ENCODE measurements at places on chromosomes 12 and 14.

- no peak for DNase-seq
Measured at GRCh38 chr12:59700153-59700450, 104.3 kb downstream of the SLC16A7 start.

GRCh38 chr12:105231396-105231795 is 4.6 kb downstream of the APPL2 start:
- no peak for DNase-seq

- no peak for DNase-seq
Measured at GRCh38 chr14:59698793-59699192, 122.2 kb upstream of the CCDC175 start.

DNA sequence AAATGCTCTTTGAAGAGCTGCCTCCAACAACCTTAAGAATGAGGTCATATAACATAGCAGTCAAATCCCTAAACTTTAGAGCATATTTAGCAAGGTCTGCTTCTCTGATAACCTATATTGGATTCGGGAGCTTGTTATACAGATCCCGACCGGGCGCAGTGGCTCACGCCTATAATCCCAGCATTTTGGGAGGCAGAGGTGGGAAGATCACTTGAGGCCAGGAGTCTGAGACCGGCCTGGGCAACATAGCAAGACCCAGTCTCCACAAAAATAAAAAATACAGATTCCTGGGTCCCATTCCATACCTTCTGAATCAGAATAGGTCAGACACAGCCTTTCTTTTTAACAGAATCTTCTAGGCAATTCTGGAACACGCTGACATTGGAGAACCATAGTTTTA is 46.7 kb downstream of the SPRING1 start:
- DNase-seq = no peak

DNA sequence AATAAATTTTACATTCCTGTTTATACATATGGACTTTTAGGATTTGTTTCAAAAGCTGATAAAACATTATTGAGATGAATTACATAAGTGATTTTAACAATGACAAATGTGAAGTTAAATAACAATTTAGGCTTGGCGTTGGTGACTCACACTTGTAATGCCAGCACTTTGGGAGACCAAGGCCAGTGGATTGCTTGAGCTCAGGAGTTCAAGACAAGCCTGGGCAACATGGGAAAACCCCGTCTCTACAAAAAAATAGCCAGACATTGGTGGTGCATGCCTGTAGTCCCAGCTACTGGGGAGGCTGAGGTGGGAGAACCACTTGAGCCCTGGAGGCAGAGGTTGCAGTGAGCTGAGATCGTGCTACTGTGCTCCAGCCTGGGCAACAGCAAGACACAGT is 7.4 kb downstream of the ACOT2 start:
- DNase-seq = no peak

DNA sequence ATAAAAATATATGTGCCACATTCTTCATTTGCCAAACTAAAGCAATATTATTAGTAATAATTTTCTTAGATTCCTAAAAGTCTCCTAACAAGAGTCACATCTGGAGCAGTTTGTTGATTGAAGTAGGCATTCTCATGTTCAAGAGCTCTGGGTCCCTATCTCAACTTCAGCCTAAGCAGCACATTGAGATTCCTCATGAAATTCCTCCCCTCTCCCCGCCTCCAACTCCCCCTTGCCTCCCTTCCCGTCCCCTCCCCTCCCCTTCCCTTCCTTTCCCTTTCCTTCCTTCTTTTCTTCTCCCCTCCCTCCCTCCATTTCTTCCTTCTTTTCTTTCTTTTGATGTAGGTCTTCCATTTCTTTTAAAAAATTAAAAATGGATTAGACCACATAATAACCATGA is 48.7 kb upstream of the NAV3 start:
- DNase-seq = no peak

- peak; percentile 13 for DNase-seq
Measured at GRCh38 chr12:12384571-12385340, 27.9 kb downstream of the BORCS5 start.

GRCh38 chr14:88204221-88204620 is 118.8 kb downstream of the KCNK10 start:
- DNase-seq = no peak

GRCh38 chr14:96194657-96195431 is 9.8 kb upstream of the BDKRB2 start:
- no peak for DNase-seq

DNA sequence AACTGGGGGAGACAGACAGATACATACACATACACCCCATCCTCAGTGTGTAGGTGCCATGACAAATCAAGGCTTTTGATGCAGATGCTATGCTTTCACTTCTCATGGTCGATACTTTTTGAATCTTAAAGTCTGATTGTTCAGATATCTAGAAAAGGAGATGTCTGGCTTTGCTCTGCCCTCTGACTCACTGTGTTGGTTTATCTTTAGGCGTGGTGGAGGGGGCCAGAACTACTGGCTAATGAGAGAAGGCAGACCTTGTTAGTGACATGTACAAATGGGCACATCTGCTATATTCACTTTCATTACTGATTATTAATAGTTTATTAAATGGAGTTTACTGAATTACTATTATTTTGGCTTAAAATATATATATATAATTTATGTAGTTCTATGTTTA is 444.3 kb upstream of the RGS6 start:
- no peak for DNase-seq

GRCh38 chr12:8860165-8860961 is 37.9 kb downstream of the A2ML1 start:
- peak; percentile 37 for DNase-seq

GRCh38 chr12:56193025-56193578 is 3.8 kb upstream of the SMARCC2 start:
- peak; percentile 72 for DNase-seq

DNA sequence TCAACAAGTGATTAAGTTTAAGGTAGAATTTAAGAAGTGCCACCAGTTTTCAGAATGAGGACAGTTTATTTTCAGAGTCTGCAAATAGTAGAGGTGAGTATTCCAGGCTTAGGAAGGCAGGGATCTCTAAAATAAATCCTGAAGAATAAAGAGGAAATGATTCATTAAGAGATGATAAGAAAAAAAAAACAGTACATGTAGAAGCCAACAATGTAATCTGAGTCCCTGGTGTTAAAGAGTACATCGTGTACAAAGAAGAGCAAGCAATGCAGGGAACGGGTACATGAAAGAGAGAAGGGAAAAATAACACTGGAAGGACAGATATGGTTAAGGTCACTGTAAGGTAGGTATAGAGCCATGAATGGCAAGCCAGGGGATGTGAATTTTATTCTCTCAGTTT is 95.2 kb upstream of the FOXG1 start:
- no peak for DNase-seq

DNA sequence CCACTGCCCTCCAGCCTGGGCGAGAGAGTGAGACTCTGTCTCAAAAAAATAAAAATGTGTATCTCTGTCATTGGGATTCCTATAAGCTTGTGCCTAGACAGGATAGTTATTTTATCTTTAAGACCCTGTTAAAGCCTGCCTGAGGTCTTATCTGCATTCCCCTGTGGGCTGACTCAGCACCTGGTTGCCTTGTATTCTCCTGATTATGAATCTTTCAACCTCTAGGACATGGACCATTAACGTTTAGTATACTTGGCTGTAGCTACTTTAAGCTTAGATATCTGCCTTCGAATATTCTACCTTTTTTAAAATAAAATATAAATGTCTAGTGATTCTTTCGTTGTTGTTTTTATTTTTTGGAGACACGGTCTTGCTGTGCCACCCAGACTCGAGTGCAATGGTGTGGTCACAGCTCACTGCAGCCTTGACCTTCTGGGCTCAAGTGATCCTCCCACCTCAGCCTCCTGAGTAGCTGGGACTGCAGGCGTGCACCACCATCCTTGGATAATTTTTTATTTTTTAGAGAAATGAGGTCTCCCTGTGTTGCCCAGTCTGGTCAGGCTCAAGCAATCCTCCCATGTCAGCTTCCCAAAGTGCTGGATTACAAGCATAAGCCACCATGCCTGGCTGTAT is 41.3 kb downstream of the RESF1 start:
- peak; percentile 82 for DNase-seq

GRCh38 chr12:76018111-76018510 is 13.5 kb downstream of the PHLDA1 start:
- no peak for DNase-seq

- DNase-seq = no peak
Measured at GRCh38 chr14:38419579-38419978, 163.7 kb upstream of the CLEC14A start.

DNA sequence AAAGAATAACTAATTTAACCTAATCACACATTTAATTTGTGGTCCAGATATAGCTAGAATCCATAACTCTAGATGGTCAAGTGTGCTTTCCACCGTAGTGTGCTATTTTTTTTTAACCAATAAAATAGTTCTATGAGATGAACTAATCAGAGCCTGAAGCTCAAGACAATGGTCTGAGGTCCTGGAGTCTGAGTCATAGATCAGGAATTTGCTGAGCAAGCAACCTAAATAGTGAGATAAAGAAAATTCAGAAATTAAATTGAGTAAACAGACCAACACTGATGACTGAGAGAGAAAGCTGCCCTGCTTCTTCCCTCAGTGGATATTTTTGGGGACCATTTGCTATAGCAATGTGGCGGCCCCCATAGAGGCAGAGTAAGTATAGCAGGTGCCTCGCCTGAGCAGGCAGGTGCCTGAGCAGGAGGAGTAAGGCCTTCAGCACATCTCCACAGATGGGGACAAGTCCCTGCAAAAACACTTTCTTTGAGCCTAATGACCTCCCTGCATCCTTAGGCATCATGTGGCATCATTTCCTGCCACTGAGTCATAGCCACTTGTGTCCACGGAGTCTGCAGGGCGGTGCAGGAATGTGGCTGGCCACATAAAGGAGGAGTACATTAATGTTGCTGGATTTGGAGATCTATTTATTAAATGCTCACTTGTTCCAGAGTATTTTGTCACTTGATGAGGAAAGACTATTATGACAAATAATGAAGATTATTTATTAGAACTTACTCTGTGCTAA is 13.9 kb upstream of the CLEC4E start:
- no peak for DNase-seq

DNA sequence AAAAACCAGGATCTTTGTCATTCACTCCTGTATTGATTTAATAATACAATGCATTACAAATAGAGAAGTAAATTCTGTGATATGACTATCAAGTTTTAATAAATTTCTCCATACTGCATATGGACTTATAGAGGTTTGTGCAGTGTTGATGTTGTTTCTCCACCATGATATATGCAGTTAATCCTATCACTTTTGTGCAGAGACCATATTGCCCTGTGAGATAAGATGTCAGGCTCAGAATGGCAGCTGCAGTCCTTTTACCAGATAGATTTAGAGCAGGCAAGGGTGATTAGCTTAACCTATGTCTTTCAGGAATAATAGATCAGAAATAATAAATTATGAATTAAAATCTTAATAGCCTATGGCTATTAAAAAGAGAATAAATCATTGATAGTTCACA is 38.6 kb upstream of the KCNJ8 start:
- peak; percentile 23 for DNase-seq
